Left lung (tissue), 14 donors: ENCODE measurements at places on chromosomes 7 and 10.

GRCh38 chr7:143381427-143382125, 431 bp downstream of the ZYX start:
- DNase-seq = peak; percentile 86

DNA sequence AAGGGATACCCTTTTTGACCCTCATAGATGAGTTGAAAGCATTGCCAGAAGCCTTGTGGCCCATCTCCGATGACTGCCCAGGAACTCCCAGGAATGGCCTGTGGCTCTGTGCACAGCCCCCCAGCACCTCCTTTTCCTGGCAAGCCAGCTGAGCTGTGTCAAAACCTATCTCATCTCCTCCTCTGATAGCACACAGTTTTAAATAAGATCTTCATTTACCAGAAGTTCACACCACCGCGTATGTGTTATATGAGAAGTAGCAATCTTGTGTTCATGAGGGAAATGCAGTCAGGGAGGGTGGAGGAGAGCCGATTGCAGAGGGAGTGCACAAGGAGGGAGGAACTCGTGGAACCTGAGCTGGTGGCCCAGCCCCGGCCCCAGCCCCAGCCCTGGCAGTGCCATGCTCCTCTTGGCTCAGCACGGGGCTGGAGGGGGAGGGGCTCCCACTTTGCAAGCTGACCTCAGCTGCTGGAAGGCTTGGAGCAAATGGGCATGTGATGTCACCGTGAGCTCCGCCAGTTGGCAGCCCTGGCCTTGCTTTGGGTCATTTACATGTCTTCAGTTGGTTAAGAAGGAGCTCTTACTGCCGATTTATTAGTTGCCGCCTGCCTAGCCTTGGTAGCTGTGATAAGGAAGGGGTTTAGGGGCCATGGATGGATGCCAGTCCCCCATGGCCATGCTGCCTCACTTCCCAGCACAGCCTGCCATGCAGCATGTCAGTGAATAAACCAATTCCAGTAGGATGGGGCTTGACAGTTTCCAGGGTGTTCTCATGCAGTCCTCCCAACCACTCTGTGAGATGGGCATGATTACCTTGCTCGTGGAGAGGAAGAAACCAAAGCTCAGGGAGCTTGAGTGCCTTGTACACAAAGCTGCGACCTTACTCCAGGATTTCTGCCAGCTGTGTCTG, 20.0 kb downstream of the UNC5B start:
- no peak for DNase-seq

- DNase-seq = peak; percentile 83
Observed at GRCh38 chr10:13439313-13440184, 89.3 kb downstream of the BEND7 start.

DNA sequence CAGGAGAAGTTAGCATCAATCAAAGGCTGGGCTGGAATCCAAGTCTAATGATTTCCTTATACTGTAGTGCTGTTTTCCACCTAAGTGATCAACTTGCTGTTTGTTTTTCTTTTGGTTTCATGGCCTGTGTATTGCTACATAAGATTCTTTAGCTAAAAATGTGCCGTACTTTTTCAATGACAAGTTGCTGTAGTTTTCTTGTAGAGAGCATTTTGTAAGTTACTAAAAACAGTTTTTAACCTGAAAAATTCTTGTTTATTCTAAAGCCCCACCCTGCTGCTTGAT, 1.3 kb downstream of the HELLS start:
- no peak for DNase-seq

DNA sequence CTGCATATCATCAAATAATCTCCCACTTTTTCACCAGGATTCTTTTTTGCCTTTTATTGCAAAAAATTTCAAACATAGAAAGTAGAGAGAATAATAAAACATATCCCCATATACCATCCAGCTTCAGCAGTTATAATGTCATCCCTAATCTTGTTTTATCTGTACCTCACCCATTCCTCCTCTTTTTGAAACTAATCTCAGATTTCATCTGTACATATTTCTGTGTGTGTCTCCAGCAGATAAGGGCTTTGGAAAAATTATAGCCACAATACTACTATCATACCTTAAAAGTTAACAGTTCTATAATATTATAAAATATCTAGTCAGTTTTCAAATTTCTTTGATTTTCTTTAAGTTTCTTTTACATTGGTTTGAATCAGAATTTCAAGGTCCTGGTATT, 7.6 kb upstream of the ENTPD1 start:
- DNase-seq = no peak

DNA sequence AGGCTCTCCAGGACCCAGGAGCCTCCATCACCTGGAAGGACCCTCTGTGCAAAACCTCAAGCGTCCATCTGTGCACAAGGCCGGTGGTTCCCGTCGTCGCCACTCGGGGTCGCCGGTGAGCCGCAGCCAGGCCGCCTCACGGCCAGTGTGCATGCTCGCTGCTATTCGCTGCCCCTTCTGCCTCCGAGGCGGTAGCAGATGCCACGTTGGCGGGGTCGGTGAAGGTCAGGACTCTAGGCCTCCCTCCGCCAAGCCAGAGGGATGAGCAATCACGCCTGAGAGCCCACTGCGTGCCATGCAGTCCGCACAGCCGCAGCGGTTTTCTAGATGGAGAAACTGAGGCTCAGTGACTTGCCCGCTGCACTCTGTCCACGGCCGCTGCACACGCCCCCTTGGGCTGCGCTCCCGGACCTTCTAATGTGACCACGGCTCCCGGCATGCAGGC, 5.7 kb downstream of the UPK3B start:
- peak; percentile 89 for DNase-seq

DNA sequence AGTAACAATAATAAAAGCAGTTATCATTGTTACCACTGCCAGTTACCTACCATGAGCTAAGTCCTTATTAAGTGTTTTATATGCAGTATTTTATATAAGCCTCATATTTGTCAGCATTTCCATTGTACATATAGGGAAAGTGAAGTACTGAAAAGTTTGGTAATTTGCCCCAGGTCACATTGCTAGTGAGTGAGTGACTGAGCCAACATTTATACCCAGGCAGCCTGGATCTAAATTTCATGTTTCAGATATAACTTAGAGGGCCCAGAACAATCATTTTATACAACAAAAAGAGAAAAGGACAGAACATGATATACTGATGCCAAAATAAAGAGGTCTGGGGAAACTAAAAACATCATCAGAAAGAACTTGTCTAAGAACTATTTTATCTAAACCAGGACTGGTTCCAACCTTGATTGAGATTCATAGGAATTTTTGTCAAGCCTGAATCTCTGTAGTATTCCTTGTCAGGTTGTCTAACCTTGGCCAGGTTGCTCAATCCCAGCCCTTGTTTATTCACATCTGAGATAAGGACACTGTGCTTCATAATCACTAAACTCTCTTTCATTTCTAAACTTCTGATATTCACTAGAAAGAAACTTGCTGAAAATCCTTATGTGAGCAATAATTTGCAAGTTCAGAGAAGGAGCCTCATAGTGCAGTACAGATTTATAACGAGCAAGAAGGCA, 308.2 kb downstream of the IPMK start:
- DNase-seq = no peak

DNA sequence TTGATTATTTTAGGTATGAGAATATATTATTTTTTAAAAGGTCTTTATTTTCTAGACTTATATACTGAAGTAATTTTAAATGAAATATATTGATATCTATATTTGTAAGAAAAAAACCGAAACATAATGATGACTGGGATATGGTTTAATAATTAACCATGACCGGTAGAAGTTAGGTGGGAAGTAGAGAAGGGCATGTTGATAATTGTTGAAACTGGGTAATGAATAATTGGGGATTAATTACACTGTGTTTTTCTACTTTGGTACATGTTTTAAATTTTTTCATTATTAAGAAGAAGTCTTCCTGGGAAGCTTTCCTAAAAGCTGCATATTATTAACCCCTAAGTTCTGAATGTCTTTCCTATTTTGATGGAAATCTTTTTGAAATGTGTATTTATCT, 16.3 kb downstream of the TSPAN12 start:
- DNase-seq = no peak
